ENCODE measurements at places on chromosomes 12 and 14.
A peak's percentile ranks its signal among the peaks of the same experiment; 100 is the strongest.

DNA sequence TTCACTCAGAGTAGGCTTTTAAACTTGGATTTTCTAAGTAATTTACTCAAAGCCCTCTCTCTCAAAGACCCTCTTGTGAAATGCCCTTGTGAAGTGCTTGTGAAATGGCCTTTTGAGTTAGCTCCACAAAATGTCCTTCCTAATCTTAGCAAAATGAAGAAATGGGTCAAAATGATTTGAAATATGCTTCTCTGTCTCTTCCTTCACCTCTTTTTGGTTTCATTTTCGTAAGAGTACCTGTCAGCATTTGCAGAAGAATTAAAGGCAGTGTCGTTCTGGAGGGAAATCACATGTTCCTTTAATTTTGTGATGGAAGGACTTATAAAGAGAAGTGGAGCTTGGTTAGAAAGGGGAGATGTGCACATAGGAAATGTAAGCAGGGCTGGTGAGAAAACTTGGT is 93.7 kb downstream of the HMGA2 start:
- DNase-seq: no peak

DNA sequence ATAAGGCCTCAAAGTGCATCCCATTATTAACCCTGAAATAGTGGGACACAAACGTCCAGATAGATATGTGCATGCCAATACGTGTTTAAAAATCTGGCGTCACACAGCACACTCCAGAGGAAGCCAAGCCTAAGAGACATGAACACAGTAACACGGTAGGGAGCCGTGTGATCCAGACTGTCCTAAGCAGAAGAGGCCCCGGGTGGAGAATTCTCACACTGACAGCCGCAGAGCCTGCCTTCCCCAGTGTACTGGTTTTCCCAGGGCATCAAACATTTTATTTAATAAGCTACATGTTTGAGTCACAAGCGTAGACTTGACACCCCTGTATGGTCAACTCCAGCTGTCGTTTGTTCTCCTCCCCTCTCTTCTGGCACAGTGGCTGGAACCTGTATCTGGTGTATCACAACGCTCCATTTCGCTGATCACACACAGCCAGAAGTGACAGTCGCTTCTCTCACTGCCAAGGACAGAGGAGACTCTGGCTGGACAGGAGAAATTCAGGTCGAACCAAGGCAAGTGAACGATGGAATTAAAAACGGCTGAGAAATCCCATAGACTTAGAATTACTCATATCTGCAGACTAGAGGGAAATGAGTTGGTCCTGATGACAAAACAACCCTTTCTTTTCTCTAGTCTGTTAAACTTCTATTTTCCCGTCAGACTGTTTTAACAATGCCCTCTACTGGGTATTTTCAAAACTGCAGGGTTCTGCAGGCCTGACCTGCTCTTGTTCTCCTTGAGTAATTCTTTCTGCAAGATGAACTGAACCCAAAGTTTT is 359.9 kb downstream of the RGS6 start:
- DNase-seq: peak; percentile 38

DNA sequence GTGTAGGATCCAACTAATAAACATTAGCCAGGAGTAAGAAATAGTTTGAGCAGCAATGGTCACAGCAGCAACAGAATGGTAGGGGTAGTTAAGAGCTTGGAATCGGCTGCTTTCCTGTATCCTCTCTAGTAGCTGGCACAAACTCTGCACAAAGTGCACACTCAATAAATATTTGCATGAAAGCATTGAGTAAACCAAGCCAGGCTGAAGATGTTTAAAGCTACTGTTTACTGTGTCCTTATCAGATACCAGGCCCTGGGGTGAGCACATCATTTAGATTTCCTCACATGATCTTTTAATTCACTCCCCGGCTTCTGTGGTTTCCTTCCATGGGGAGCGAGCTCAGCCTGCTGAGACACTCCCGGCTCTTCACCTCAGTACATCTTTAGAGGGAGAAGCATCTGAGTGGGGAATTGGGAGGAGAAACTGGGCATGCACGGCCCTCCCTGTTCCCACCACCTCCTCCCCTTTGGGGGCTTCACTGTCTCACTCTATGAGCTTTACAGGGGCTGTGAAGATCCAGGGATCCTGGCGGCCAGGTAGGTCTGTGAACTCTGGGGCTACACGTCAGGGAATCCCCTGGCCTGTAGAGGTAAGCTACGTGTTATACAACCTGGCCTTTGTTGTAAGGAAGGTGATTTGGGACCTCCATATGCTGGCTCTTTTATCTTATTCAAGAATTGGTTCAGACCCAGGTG is 107.2 kb upstream of the VASH1 start:
- DNase-seq: no peak

GRCh38 chr12:71684081-71684480 is 1.8 kb upstream of the TMEM19 start:
- DNase-seq: no peak

GRCh38 chr12:64767495-64767894 is 8.3 kb upstream of the GNS start:
- no peak for DNase-seq

DNA sequence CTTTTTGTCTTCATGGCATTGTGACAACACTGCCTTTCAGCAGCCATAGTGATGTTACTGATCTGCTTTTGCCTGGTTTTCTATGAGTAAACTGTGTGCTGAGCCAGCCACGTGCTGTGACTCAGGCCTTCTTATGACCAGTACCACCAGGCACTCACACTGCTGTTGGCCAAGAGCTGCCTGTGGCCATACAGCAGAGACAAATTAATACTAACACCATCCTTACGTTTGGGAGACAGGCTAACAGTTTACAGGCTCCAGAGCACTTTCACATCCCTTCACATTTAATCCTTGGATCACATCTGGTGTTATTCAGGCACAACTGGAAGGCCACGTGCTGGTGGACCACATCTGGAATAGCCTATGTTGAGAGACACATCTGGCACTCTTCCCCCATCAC is 377.9 kb downstream of the CCDC91 start:
- DNase-seq: peak; percentile 88

DNA sequence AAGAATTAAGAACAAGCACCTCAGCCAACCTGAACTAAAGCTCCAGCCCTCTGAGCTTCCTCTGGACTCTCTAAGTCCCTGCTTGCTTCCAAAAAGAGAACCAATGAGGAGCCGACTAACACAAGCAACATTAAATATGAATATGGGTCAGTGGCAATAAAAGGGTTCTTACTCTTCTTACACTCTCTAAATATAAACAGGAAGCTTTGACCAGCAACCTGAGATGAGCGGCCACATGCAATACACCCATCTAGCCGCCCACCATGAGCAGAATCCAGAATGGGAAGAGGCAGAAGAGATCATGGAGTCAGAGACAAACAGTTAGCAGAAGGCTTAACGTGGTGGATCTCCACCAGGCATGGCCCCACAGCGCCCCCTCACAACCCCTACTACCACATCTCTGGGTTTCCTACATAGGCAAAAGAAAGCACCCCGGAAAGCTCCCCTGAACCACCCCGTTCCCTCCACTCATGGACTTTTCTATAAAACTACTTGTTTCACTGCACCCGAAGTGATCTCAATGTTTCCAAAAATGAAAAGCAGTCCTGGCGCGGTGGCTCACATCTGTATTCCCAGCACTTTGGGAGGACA is 59.4 kb downstream of the TTC7B start:
- DNase-seq: no peak

GRCh38 chr12:74537126-74537706 is 419 bp upstream of the ATXN7L3B start:
- DNase-seq: peak; percentile 69

DNA sequence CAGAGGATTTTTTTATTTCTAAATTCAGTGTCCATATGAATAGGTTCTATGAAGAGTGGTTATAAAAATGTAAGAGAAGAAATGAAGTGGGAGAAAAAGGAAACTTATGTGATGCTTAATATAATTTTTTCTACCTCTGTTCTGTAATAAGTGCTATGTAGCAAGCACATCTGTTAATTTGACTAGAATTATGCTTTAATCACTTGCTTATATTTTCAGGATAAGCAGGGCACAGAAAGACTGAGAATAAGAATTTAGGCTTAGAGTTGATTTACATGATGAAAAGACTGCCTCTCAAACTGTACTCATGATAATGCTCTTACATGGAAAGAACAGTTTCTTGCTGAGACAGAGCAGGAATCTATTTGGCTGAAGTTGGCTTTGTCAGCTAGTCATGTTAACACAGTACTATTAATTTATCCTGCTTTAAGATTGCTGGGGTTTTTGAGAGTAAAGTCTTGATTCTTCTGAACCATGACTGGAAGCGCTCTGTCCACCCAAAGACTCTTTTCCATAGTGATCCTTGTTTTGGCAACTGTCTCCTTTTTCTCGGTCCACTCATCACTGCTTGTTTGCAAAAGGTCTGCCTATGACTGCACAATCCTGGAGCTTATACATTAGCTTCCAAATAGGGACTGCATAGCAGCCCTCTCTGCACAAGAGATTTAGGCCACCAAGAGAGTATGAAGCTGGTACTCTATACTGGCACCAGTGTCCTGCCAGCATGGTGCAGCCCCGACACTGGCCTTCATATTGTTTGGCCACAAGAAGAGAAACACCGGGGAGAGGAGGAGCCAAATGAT is 98.8 kb downstream of the AKAP6 start:
- DNase-seq: no peak

DNA sequence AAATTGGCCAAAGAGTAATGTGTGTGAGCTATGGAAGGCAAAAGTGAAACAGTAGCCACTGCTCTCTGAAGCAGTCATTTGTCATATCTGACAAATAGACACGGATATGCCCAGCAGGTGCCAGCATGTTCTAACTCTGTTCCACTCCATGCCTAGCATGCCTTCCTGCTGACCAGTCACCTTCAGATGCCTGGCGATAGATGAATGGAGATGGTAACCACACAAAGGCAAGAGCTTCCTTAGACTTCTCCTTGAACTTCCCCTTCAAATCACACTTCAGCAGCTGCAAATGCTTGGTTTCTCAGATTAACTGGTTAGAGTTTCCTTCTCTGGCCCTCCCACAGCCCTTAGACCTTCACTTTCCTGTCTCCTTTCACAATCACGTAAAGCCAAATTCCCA is 429.9 kb downstream of the DAD1 start:
- no peak for DNase-seq

- peak; percentile 83 for DNase-seq
Measured at GRCh38 chr12:93108985-93109384, 179.9 kb upstream of the EEA1 start.

DNA sequence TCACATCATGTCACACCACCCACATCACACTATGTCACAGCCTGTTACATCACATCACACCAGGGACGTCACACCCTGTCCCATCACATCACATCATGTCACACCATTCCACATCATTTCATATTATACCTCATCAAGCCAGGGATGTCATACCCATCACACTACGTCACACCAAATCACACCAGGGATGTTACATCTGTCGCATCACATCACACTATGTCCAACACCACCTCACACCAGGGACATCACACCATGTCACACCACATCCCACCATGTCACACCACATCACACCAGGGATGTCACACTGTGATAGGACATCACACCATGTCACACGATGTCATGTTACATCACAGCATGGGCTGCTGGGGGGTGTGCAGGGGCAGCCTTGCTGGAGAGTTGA is 110.6 kb downstream of the TMEM121 start:
- DNase-seq: no peak

DNA sequence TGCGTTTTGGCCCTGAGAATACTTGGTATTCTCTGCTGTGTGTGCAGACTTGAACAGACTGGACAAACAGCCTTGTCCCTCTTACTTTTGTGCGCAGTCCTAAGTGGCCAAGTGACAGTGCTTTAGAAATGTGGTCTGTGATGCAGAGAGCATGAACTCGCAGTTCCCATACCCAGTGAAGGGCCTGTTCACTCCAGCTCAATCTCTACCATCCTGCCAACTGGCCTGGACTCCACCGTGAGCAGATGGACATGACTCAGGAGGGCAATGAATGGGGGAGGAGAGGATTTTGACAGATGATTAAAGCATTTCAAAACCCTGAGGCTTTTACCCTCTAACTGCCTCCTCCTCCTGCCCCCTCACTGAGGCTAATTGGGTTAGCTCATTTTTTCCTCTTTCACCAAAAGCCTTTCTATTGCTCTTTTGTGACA is 62.5 kb upstream of the PYGL start:
- peak; percentile 71 for DNase-seq

DNA sequence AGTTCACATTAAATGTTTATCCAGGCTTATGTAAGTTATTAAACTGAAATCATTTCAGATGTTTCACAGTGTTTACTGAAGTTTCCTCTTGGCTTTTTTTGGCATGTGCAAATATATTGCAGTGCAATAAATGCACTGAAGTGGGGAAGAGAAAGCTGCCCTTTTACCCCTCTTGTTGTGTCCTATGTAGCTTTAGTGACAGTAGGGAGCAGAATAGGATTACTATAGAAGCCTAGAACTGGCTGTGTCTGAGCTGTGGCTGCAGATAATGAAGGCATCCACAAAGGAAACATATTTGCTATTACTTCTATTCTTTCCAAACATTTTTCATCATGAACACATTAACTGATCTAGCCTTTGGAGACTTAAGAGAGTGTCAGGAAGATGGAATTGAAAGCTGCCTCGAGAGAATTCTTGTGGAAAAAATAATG is 24.1 kb upstream of the CNTN1 start:
- no peak for DNase-seq

- DNase-seq: peak; percentile 64
Measured at GRCh38 chr14:69152181-69152901, 578 bp downstream of the DCAF5 start.

- DNase-seq: no peak
Measured at GRCh38 chr12:48388460-48388859, 37.7 kb upstream of the ZNF641 start.

- DNase-seq: no peak
Measured at GRCh38 chr12:109010259-109010658, 10.6 kb downstream of the SVOP start.

DNA sequence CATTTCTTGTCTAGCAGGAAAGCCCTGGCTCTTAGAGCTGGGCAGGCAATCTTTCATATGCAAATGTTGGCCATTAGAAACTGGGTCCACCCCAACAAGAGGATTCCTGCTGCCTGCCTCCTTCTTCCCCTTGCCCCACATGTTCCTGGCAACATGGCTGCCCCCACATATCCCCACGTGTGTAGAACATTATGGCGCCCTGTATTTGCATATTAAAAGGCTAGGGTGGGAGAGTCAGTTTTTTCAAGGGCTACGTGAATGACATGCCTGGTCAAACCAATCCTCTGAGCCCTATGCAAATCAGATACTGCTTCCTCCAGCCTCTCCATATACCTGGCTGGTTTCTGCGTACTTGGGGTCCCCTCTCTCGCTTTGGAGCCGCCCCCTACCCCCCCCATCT is 514.0 kb downstream of the FUT8 start:
- DNase-seq: no peak

- DNase-seq: no peak
Measured at GRCh38 chr14:32472076-32472475, 143.0 kb downstream of the AKAP6 start.

GRCh38 chr12:110249716-110250225 is 31.3 kb upstream of the ATP2A2 start:
- DNase-seq: no peak

DNA sequence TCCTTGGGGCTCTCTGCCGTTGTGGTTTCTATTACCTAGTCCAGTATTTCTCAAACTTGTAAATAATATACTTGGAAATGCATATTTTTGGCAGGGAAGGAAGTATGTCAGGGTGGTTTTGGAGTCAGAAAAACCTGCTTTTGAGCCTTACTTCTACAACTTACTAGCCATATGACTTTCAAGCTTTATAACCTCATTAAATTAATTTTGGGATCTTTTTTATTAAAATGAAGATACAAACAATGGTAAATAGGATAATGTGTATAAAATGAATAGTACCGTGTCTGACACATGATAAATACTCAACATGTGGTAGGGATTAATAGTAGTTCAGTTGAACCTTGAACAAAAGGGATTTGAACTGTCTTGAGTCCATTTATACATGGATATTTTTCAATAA is 406.3 kb downstream of the ATP23 start:
- DNase-seq: no peak

Data from fibroblast of skin of scalp (primary cell).